ENCODE measurements at places on chromosomes 7 and 10. TPM values are rescaled to one million over a fixed set of nuclear protein-coding genes. Genes with fewer than 3 reads are reported as not detected.

Gene ASB10
- not detected for total RNA-seq

Gene RAB19
- total RNA-seq, result 0.68 TPM

DNA sequence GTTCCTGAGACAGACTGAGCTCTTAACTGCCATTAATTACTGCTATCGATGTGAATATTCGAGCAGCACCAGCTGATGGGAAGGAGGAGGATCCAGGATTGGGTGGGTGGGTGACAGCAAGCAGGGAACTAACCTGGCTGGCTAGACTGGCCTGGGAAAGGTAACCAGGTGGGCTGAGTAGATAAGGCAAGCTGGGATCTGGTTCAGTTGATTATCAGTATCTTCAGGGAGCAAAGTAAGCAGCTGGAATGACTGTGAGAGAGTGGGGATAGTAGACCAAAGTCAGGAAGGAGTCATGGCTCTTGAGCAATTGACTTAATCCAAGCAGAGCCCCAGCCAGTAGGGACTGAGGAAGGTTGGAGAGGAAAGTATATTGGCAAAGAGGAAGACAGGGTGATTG is 46.9 kb upstream of the KMT2E start:
- peak overlapping the region; percentile 50 for H3K27ac ChIP-seq
- no peaks in the 10 kb centered on the region for H3K27me3 ChIP-seq
- no peak overlapping the region for H3K4me3 ChIP-seq

GRCh38 chr7:12872487-12872886 is 185.1 kb downstream of the ARL4A start:
- no peaks in the 10 kb centered on the region for H3K4me1 ChIP-seq
- no peak overlapping the region for H3K4me3 ChIP-seq
- DNase-seq, result no peak
- no peaks in the 10 kb centered on the region for H3K27me3 ChIP-seq

GRCh38 chr10:21289961-21290360 is 235.5 kb downstream of the SKIDA1 start:
- H3K36me3 ChIP-seq, result no peaks in the 10 kb centered on the region
- no peak overlapping the region for H3K27ac ChIP-seq
- H3K4me3 ChIP-seq, result no peak overlapping the region
- no peaks in the 10 kb centered on the region for H3K27me3 ChIP-seq

GRCh38 chr10:11295492-11295891 is 277.8 kb downstream of the CELF2 start:
- no peak overlapping the region for H3K27ac ChIP-seq
- H3K27me3 ChIP-seq, result no peaks in the 10 kb centered on the region
- no peak for DNase-seq
- H3K4me1 ChIP-seq, result peaks cover 15% of the 10 kb centered on the region

GRCh38 chr10:57992321-57993077 is 275.2 kb downstream of the IPMK start:
- no peaks in the 10 kb centered on the region for H3K36me3 ChIP-seq
- no peaks in the 10 kb centered on the region for H3K4me1 ChIP-seq
- H3K4me3 ChIP-seq, result no peak overlapping the region
- H3K27me3 ChIP-seq, result no peaks in the 10 kb centered on the region
- DNase-seq, result no peak
